ENCODE measurements at places on chromosomes 6 and 20.

DNA sequence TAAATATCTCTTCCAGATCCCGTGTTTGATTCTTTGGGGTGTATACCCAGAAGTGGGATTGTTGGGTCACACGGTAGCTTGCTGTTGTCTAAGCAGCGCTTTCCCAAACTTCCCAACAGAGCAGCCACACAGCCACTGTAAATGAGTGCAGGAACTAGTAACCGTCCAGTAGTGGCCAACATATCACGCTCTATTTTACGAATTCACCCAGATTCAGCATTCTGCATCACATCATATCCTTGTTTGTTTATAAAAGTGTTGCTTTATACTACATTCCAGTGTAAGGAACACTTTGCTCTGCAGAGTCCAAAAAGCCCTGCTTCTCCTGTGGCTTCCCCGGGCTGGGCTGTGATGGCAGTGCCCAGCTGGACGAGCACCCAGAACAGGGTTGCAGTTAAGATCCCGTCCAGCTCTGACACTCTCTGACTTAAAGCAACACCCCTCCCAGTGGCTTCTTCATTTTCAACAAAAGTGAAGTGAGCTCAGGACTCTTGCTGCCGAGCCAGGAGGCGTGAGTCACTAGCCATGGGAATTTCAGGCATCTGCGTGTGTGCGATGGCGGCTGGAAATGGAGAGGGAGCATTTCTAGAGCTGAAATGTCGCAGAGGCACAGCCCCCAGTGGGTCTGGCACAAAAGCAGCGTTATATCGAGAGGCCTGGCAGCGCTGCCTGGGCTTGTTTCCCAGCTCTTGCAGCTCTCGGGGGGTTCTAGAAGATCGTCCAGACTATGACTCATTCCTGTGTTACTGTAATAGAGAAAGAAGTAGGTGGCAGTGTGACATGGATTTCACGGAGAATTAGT, 216.3 kb upstream of the ECI2 start:
- DNase-seq: no peak

- no peak for DNase-seq
Measured at GRCh38 chr20:32537657-32538525, 47.2 kb downstream of the NOL4L start.

- no peak for DNase-seq
Measured at GRCh38 chr6:142671791-142672190, 273.2 kb downstream of the HIVEP2 start.

GRCh38 chr6:90411292-90411781, 114.7 kb upstream of the BACH2 start:
- no peak for DNase-seq

- peak; percentile 21 for DNase-seq
Measured at GRCh38 chr20:8267009-8267408, 134.9 kb downstream of the PLCB1 start.

DNA sequence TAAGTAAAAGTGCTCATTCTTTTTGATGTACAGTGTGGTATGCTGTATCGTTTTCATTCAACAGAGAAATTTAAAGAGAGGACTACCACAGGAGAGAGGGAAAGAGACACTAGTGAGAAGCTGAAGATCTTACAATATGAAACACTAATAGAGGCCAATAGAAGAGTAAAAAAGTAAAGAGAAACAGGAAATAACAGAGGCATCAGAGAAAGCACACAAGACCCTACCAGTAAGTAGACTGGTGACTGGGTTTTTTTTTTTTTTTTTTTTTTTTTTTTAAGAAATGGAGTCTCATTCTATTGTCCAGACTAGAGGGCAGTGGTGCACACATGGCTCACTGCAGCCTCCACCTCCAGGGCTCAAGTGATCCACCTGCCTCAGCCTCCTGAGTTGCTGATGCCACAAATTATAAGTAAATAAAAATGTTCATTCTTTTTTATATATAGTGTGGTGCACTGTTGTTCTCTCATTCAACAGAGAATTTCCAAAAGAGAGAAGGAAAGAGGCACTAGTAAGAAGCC, 18.8 kb downstream of the ELOVL4 start:
- DNase-seq: no peak

GRCh38 chr20:45339084-45339483, 9.1 kb downstream of the SDC4 start:
- no peak for DNase-seq

GRCh38 chr6:124719913-124720312, 242.3 kb upstream of the RNF217 start:
- no peak for DNase-seq

GRCh38 chr6:10398446-10399218, 16.2 kb downstream of the TFAP2A start:
- DNase-seq: no peak

DNA sequence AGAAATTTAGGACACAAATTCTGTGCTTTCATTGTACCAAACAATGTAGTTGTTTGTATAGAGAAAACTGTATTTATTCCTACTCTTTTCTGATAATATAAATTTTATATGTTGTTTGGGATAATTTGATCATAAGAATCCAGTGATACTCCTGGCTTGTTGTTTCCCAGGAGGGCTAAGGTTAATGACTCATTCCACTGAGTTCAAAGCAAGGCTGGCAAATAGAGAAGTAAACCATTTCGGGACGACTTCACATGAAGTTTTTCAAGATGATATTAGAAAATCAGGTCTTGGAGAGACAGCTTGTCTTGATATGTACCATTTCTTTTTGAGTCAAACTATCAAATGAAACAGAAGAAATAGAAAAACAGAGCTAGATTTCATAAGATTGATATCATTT, 326.1 kb upstream of the CNR1 start:
- DNase-seq: no peak

GRCh38 chr6:135722679-135723078, 128.8 kb upstream of the PDE7B start:
- no peak for DNase-seq

DNA sequence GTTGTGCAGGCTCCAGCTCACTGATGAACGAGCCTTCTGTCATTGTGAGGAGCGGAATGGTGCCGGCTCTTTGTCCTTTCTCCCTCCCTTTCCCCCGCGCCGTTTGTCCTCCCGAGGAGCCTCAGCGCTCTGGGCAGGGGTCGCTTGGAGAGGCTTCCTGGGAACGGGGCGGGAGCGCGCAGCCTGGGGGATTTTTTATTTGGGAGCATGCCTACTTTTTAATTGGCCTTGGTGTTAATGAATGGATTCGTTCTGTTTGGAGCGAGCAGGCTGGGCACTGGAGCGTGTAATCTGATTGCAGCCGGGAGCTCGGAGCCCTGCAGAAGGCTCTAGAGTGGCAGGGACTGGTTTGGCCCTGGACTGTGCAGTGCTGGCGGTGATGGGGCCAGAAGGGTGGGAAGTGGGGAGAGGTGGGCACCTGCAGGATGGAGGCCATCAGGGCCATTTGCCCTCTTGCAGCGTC, 118.8 kb downstream of the CDH4 start:
- DNase-seq: no peak

DNA sequence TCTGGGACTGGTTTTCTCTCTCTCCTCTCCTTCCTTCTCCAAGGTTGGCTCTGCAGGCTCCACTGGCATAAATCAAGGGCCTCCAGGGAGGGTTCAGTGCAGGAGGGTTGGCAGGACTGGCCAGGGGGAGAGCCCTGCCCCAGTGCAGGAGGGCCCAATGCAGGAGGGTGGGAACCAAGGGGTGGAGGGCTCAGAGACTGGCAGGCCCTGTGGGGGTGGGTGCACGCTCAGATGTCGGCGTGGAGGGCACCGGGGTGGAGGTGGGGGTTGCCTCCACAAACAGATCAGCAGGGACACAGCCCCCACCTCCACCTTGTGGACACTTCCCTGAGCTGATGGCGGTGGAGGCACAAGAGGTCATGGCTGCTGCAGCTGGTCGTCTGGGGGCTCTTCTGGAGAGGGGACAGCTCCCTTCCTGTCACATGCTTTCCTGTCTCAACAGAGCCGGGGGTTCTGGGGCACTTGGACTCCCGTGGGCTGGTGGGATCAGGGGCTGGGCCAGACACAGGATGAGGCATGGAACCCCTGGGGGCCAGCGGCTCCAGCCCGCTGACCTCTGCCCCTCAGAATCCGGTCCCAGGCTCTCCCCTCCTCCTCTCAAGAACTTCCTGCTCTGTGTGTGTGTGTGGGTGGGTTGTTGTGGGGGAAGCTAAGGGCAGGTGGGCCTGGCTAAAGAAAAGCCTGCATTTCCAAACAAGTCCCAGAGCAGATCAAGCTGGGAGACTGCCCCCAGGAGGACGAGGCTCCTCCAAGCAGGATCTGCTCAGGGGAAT, 2.7 kb upstream of the ABHD16B start:
- no peak for DNase-seq

GRCh38 chr20:13260650-13261279, 39.7 kb downstream of the ISM1 start:
- DNase-seq: no peak

DNA sequence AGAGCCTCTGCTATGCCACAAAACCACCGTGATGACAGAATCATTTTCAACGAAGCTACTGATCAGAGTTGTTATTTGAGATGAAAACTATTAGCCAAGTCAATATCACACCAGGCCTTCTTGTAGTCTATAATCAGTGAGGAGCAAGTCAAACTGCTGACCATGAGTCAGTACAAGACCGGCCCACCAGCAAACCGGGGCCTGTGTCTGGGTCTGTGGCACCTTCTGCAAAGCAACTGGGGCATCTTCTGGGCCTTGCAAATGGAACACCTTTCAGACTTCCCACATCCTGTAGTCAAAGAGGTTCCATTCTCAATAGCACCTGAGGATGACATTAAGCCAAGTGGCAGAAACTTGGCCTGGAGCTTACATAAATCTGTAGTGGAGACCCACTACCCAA, 38.5 kb downstream of the CPXM1 start:
- DNase-seq: no peak

DNA sequence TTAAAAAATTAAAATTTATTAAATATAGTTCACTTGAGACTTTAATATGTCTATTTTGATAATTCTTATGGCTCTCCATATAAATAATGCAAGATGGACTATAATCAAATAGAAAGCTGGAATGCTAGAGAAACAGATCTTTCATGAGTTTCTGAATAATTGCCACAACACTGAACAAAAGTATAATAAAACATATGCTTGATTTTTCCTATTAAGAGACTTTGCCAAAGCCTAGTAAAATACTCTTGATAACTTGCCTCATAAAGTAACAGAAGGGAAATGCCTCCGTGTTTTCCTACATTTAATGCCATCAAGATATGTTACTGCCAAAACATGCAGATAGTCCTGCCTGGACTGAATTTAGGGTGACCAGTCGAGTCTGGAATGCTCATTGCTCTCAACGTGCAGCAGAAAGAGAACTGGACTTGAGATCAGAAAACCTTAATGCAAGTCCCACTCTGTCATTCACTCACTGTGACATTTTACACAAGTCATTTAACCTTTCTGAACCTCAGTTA, 153.2 kb downstream of the AIG1 start:
- no peak for DNase-seq

DNA sequence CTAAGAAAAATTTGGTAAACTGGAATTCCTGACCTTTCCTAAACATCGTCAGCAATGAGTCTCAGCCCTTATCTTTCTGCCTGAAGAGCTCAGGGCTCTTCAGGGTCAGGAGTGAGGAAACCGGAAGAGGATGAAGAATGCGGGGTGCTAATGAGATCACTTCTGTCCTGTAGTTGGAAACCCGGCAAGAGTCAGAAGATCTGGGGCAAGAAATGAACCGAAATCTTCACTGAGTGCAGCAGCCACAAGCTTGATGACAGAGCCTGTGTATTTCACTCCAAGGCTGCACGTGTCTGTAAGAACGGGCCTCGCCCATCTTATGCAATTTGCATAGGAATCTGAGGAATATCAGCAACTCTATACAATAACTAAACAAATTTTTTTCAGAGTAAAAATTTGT, 60.4 kb upstream of the QKI start:
- DNase-seq: no peak

DNA sequence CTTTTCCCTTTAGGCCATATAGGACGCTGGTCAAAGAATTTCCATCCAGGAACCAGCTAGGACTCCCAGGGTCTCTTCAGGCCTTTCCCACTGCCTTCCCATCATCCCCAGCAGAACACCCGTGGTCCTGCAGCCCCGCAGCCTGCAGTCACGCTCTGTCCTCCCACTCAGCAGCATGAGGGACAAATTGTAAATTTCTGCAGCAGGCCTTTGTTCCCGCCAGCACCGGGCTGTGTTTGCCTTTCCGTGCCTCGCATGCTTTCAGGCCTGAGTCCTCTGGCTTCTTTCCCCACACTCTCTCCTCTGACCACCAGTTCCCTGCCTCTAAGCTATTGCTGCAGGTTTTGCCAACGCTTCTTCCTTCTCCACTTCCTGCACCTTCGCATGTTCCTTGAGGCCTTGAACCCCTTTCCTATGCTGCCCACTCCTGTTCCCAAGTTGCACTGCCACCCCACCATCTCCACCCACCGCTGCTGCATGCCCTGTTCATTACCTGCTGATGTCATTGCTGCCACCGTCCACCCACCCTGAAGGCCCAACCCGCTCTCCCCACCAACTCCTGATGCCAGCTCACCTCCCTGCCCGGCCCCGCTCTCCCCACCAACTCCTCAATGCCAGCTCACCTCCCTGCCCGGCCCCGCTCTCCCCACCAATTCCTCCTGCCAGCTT, 49.8 kb downstream of the RNASET2 start:
- DNase-seq: no peak

GRCh38 chr20:62269378-62269777, 31.1 kb downstream of the OSBPL2 start:
- DNase-seq: no peak

- DNase-seq: no peak
Measured at GRCh38 chr6:122422614-122423267, 23.3 kb downstream of the HSF2 start.

DNA sequence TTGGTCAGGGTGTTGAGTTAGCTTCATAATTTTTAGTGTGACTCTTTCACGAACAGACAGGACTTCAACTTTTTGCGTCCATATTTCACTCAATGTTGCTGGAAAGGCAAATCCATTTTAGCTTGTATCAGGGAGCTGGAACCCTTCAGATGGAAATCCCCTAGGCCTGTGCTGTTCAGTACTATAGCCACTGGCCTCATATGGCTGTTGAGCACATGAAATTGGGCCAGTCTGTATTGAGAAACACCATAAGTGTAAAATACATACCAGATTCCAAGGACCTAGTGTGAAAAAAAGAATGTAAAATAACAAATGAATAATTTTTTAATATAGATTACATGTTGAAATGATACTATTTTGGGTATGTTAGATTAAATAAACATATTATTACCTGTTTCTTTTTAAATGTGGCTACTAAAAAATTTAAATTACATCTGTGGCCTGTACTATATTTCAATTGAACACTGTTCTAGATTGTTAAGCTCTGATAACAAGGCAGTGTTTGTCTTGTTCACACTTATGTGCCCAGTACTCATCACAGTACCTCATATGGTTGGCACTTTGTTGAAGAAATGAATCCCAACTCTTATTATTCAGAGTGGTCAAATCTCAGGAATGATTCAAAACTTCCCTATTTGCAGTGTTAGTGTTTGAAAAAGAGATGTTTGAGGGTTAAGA, 34.3 kb downstream of the CTNNBL1 start:
- no peak for DNase-seq

- no peak for DNase-seq
Measured at GRCh38 chr6:134467620-134468019, 149.7 kb upstream of the SGK1 start.

GRCh38 chr6:94988701-94989100, 588.6 kb upstream of the MANEA start:
- no peak for DNase-seq

- no peak for DNase-seq
Measured at GRCh38 chr6:132333639-132334520, 67.4 kb downstream of the MOXD1 start.
